ENCODE measurements at places on chromosomes 5 and 9. TPM values are rescaled to one million over a fixed set of nuclear protein-coding genes. Genes with fewer than 3 reads are reported as not detected.

GRCh38 chr5:19855931-19856330 is 132.1 kb downstream of the CDH18 start:
- H3K27me3 ChIP-seq = no peaks in the 10 kb centered on the region
- DNase-seq = no peak
- H3K4me1 ChIP-seq = no peaks in the 10 kb centered on the region
- no peaks in the 10 kb centered on the region for H3K36me3 ChIP-seq

GRCh38 chr9:122370303-122370702 is 521 bp upstream of the PTGS1 start:
- H3K4me3 ChIP-seq = peak overlapping the region; percentile 66
- H3K27ac ChIP-seq = no peak overlapping the region
- no peak for DNase-seq
- no peaks in the 10 kb centered on the region for H3K36me3 ChIP-seq

Gene OR1J2
- total RNA-seq = not detected

Gene SSBP2
- 65.5 TPM for total RNA-seq

GRCh38 chr9:81174023-81174422 is 515.3 kb downstream of the TLE1 start:
- H3K27ac ChIP-seq = no peak overlapping the region
- H3K4me3 ChIP-seq = no peak overlapping the region
- DNase-seq = no peak
- no peaks in the 10 kb centered on the region for H3K27me3 ChIP-seq
- no peaks in the 10 kb centered on the region for H3K4me1 ChIP-seq
- no peaks in the 10 kb centered on the region for H3K36me3 ChIP-seq

- H3K27ac ChIP-seq = no peak overlapping the region
- no peaks in the 10 kb centered on the region for H3K36me3 ChIP-seq
- DNase-seq = peak; percentile 10
- H3K27me3 ChIP-seq = no peaks in the 10 kb centered on the region
These were observed 3.1 kb upstream of the HK3 start for GRCh38 chr5:176902102-176902814.

Gene GPX8
- total RNA-seq = 24.9 TPM

Gene GGTA1
- 6.2 TPM for total RNA-seq

Gene TAF11L5
- not detected for total RNA-seq

DNA sequence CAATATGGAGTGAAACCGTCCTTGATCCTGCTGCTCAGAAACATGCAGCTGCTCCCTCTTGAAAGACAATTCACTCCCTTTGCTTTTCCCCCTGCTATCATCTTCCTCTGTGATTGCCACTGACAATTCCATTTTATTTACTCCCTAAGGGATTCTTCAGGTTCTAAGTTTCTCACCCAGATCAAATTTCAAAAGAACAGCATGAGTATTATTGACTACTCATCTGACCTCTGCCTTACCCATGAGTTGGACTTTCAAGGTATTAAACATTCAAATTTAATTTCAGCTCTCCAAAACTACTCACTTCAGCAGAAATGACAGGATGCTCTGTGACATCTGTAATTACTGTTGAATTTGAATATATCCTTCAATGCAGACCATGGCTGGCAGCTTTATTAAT is 236.5 kb upstream of the HAPLN1 start:
- no peak for DNase-seq
- H3K4me3 ChIP-seq = no peak overlapping the region
- no peaks in the 10 kb centered on the region for H3K36me3 ChIP-seq
- H3K4me1 ChIP-seq = no peaks in the 10 kb centered on the region

GRCh38 chr9:24451346-24451745 is 94.4 kb downstream of the IZUMO3 start:
- H3K4me3 ChIP-seq = no peak overlapping the region
- no peak for DNase-seq
- H3K36me3 ChIP-seq = no peaks in the 10 kb centered on the region
- no peaks in the 10 kb centered on the region for H3K27me3 ChIP-seq
- H3K27ac ChIP-seq = no peak overlapping the region

DNA sequence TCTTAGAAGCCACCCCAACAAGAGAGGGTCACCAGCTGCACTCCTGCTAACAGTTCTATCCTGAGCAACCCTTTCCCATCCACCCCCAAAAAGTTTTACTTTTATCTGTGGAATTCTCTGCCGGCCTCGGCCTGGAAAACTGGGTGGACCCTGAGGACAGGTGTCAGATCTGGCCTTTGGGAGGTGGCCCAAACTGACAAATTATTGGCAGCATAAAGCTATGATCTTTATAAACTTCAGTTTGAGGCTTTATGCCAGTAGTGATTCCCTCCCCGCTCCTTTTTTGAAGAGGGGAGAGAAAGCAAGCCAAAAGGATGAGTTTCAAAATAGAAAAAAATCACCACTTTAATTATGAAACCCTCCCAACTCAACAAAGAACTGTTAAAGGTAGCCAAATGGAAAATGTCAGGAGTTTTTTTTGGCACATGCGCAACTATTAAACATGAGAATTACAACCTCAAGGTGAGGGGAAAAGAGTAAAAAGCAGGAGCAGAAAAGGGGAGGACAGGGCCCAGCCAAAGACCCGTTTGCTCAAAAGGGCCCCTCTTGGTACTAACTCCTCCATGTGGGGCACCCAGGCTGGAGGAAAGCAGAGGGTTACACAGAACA is 49.4 kb downstream of the FBXW11 start:
- H3K36me3 ChIP-seq = no peaks in the 10 kb centered on the region
- no peak for DNase-seq
- no peaks in the 10 kb centered on the region for H3K27me3 ChIP-seq
- H3K27ac ChIP-seq = peak overlapping the region; percentile 6

DNA sequence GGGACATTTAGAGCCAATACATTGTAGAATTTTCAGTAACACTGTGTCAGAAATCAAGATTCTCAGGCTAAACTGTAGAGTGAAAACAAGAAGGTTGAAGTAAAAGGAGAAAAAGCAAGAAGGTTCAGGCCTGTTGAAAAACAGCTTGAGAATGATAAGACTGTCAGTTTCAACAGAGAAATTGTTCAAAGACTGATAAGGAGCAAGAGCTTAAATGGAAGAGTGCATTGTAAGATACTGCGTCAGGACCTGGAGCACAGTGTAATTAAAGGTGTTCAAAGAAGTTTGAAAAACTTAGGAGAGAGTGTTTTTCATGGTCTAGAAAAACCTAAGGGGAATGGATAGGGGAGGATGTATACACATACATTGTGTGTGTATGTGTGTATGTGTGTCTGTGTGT is 408.3 kb downstream of the KDM4C start:
- H3K36me3 ChIP-seq = no peaks in the 10 kb centered on the region
- no peak for DNase-seq
- no peak overlapping the region for H3K4me3 ChIP-seq
- H3K27me3 ChIP-seq = no peaks in the 10 kb centered on the region
- H3K4me1 ChIP-seq = no peaks in the 10 kb centered on the region

GRCh38 chr9:110784309-110784708 is 115.7 kb downstream of the MUSK start:
- H3K27ac ChIP-seq = no peak overlapping the region
- DNase-seq = no peak
- no peak overlapping the region for H3K4me3 ChIP-seq

DNA sequence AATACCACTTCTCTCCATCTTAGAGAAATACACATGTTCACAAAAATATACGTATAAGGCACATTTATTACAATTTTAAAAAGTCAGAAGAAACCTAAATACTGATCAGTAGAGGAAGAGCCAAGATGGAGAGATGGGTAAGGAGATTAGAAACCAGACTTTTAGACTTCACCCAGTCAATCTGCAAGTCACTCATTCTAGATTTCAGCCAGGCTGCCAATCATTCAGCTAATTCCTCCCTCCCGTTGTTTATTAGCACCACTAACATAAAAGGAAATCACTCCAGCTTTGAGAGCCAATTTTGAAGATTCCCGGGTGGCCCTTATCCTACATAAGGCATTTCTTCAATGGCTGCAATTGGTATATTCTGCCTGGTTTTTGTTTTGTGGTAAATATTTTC is 109.8 kb upstream of the NR5A1 start:
- no peaks in the 10 kb centered on the region for H3K36me3 ChIP-seq
- H3K4me3 ChIP-seq = no peak overlapping the region
- DNase-seq = no peak
- no peaks in the 10 kb centered on the region for H3K4me1 ChIP-seq
- H3K27ac ChIP-seq = no peak overlapping the region

- no peak overlapping the region for H3K27ac ChIP-seq
- no peaks in the 10 kb centered on the region for H3K36me3 ChIP-seq
- H3K4me3 ChIP-seq = no peak overlapping the region
- H3K27me3 ChIP-seq = no peaks in the 10 kb centered on the region
- no peaks in the 10 kb centered on the region for H3K4me1 ChIP-seq
These were observed 292.9 kb downstream of the MED10 start for GRCh38 chr5:6085341-6085860.

DNA sequence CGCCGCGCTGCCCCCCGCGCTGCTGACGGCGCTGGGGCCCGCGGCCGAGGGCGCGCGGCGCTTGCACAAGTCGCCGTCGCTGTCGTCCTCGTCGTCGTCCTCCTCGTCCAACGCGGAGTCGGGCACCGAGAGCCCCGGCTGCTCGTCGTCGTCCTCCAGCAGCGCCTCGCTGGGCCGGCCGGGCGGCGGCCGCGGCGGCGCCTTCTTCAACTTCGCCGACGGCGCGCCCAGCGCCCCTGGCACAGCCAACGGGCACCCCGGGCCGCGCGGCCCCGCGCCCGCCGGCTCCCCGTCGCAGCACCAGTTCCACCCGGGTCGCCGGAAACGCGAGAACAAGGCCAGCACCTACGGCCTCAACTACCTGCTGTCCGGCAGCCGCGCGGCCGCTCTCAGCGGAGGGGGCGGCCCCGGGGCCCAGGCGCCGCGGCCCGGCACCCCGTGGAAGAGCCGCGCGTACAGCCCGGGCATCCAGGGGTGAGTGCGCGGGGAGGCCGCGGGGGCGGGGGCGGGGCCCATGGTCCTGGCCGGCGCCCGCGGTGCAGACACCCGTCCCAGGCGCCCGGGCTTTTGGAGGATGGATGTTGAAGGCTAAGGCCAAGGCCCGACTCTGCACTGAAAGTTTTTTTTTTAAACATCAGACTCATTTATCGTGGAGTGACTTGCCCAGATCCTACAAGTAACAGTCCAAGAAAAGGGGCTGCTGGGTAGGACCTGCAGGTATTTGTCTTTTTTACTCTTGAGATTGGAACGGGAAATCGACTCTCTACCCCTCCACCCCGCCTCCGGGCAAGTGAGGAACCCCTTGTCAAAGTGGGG is 1.2 kb downstream of the TENT4A start:
- H3K4me1 ChIP-seq = no peaks in the 10 kb centered on the region
- no peaks in the 10 kb centered on the region for H3K27me3 ChIP-seq
- DNase-seq = peak; percentile 17

DNA sequence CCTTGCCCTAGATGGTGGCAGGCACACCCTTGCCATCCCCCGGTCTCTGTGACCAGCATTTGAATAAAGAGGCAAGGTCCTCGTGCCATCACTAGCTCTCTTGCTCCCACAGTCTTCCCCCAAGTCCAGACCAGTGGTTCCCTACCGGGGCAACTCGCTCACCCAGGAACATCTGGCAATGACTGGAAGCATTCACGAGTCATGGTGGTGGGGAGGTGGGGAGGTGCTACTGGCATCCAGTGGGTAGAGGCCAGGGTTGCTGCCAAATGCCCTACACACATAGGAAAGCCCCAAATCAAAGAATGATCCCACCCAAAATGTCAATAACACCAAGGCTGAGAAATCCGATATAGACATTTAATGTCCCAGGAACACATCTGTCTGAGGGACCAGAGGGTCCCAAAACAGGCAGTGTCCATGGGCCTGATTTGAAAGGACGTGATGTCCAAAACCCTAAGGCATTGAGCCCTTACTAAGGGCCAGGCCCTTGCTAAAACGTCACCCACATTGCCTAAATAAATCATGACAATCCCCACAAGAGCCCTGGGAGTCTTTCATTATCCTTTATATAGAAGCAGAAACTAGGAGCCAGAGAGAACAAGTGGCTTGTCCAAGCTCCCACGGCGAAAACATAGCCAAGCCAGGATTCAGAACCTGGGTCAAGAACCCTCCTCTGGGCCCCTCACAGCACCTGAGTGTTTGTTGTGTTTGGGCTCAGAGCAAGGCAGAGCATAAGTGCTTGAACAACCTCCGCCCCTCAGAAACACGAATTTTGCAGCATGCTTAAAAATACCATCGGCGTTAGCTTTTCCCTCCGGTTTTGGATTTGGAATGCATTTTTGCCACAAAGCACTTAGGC is 119.3 kb upstream of the WWC1 start:
- no peaks in the 10 kb centered on the region for H3K4me1 ChIP-seq
- H3K4me3 ChIP-seq = no peak overlapping the region

- H3K4me3 ChIP-seq = no peak overlapping the region
- H3K4me1 ChIP-seq = no peaks in the 10 kb centered on the region
- no peaks in the 10 kb centered on the region for H3K36me3 ChIP-seq
- no peaks in the 10 kb centered on the region for H3K27me3 ChIP-seq
- H3K27ac ChIP-seq = no peak overlapping the region
- DNase-seq = no peak
These were observed 351.8 kb downstream of the EBF1 start for GRCh38 chr5:158747816-158748432.

Gene UAP1L1
- total RNA-seq = 6.7 TPM

- no peak for DNase-seq
- H3K4me1 ChIP-seq = no peaks in the 10 kb centered on the region
- H3K4me3 ChIP-seq = no peak overlapping the region
- H3K27me3 ChIP-seq = no peaks in the 10 kb centered on the region
These were observed 22.4 kb upstream of the SMIM15 start for GRCh38 chr5:61184708-61185107.

DNA sequence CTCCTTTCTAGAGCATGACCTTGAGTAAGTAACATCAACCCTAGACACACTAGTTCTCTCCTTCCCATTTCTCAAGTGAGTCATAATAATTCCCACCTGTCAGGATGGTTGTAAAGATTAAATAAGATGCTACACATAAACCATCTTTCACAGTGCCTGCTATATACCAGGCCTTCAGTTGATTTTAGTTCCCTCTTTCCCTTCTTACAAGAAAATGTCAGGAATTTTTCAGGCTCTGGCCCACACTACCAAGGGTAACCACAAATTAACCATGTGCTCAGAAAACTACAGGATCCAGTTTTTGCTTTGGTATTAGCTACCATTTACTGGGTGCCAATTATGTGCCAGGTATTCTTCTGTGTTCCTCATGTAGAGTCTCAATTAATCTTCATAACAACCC is 42.7 kb upstream of the RARS1 start:
- no peak overlapping the region for H3K4me3 ChIP-seq
- H3K36me3 ChIP-seq = peaks cover 5% of the 10 kb centered on the region
- no peaks in the 10 kb centered on the region for H3K4me1 ChIP-seq
- H3K27me3 ChIP-seq = no peaks in the 10 kb centered on the region
- H3K27ac ChIP-seq = no peak overlapping the region
- DNase-seq = no peak

DNA sequence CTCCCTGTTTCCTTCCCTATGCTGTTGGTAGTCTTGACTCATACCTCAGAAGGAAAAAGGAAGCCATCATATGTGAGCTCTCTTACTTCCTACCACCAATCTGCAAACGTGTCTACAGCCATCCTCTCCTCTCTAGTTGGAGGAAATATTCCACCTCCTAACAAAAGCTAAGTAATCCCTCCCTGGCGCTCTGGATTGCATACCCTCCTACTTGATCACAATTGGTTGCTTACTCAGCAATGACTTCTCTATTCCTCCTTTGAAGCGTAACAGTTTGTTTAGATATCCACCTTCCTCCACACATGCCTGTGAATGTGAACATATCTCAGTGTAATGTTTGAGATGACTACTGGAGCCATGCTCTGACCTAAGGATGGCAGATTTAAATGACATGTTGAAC is 18.2 kb downstream of the RUSC2 start:
- H3K27ac ChIP-seq = no peak overlapping the region
- H3K27me3 ChIP-seq = no peaks in the 10 kb centered on the region
- H3K4me3 ChIP-seq = no peak overlapping the region
- no peaks in the 10 kb centered on the region for H3K36me3 ChIP-seq
- no peak for DNase-seq

- DNase-seq = no peak
- no peak overlapping the region for H3K4me3 ChIP-seq
- no peak overlapping the region for H3K27ac ChIP-seq
- no peaks in the 10 kb centered on the region for H3K4me1 ChIP-seq
These were observed 76.2 kb upstream of the MIER3 start for GRCh38 chr5:57028161-57028560.
